Dermis blood vessel endothelial cell (primary cell): ENCODE measurements at places on chromosomes 3 and 15. TPM values are rescaled to one million over a fixed set of nuclear protein-coding genes. Genes with fewer than 3 reads are reported as not detected.

GRCh38 chr3:155664925-155665695 is 79.8 kb downstream of the PLCH1 start:
- DNase-seq = no peak

GRCh38 chr15:37142371-37142770 is 42.0 kb upstream of the MEIS2 start:
- DNase-seq = no peak

PLA2G4D gene
- 0.17 TPM in 1 of 2 replicates, not detected in the other for total RNA-seq

DNA sequence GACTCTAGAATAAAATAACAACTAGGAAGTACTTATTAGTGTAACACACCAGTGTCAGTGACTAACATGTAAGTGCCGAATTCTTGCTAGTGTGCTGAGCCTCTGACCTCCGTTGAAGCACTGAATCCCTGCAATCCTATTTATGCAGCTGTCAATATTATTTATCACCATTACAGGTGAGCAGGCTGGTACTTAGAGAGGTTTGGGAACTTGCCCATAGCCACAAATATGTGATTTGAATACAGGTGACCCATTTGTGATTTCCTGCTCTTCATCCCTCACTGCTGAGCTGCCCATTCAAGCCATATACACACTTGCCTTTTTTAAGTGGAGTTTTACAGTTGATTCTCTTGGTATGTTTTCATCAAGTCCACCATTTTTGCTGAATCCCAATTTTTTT is 12.2 kb downstream of the EIF4E3 start:
- DNase-seq = no peak

DNA sequence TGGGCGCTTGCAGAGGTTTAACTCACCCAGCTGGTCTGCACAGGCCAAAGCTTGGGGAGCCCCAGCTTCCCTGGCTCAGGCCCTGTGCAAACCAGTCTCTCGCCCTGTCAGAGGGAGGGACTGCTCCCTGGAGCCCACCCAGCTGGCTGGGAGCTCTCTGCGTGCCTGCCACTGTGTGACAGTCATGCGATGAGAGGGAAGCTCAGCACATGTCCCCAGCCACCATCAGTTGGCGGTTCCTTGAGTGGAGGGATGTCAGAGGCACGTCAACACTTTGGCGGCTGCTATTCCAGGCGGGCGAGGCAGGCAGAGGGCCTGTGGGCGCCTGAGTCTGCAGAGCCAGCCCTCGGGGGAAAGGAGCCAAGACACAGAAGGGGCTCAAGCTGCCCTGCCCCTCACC is 324.6 kb downstream of the UACA start:
- no peak for DNase-seq

GOLGA6D gene
- total RNA-seq = not detected in 2 replicates

TGM5 gene
- total RNA-seq = not detected in 2 replicates

SMCO1 gene
- not detected in 2 replicates for total RNA-seq

TMEM212 gene
- total RNA-seq = not detected in 2 replicates

GOLGA8T gene
- 0.05 TPM in 1 of 2 replicates, not detected in the other for total RNA-seq

GRCh38 chr3:194344012-194344411 is 7.1 kb downstream of the CPN2 start:
- DNase-seq = peak; percentile 83

GRCh38 chr3:37909067-37909911 is 47.6 kb downstream of the CTDSPL start:
- peak; percentile 50 for DNase-seq

CMC1 gene
- 3.4 and 3.5 TPM in 2 replicates for total RNA-seq

GRCh38 chr3:113654310-113654709 is 42.1 kb downstream of the USF3 start:
- no peak for DNase-seq
